ENCODE measurements at places on chromosomes 1 and 21.

GRCh38 chr1:227888404-227889046 lies 59.2 kb downstream of the WNT9A start:
- no peak for DNase-seq

DNA sequence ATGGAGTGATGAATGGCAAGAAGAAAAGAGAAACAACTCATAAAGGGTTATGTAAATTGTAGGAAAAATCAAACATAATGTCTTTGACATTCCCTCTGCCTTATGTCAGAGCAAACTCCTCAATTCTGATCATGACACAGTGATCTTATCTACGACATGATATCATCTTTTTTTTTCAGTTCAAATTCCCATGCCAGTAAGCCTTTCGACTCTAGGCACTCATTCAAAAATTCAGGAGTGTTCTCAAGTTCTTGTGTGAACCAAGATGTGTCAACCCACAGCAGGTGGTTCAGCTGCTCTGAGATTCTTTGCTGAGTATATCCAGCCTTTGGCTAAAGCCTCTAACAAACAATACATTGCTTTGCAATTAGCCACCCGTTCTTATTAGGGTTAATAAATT lies 97.1 kb upstream of the ESRRG start:
- no peak for DNase-seq

GRCh38 chr21:31128234-31128633 lies 90.0 kb upstream of the KRTAP19-8 start:
- DNase-seq, result no peak

DNA sequence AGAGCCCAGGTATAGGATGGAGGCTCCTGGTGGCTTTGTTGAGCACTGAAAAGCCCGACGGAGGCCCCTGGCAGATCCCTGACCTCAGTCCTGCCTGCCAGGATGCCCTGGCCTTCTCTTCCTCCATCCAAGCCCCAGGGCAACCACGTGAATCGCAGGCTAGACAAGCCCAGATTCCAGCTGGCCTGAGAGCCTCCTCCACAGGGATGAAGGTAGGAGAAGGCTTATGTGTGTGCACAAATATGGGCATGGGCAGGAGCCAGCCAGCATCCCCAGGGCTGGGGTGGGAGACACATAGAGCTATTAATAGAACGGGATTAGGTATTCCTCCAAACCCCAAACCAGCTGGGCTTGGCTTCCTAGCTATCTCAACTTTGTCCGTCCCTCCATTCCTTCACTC lies 4.0 kb upstream of the EXTL1 start:
- no peak for DNase-seq

- DNase-seq, result no peak
Observed at GRCh38 chr1:97864615-97865014, 56.2 kb downstream of the DPYD start.

- no peak for DNase-seq
Observed at GRCh38 chr1:10188133-10188650, 22.2 kb upstream of the KIF1B start.

GRCh38 chr1:207698822-207699483 lies 52.9 kb upstream of the CD46 start:
- peak; percentile 23 for DNase-seq

DNA sequence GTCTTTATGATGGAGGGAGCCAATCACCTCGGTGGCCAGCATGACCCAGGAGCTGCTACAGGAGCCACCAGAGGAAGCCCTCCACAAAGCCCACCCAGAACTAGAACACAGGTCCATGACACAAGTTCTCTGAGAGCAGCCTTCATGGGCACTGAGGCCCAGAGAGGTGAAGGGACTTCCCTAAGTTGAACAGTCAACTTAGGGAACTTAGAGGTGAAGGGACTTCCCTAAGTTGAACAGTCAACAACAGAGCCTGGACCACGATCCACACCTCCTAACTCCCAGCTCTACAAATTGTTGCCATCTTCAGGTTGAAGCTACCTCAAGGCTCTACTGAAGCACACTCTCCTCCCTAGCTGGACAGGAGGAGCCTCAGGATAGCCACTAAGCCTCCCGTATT lies 132.7 kb downstream of the CCDC185 start:
- no peak for DNase-seq

GRCh38 chr1:51491166-51491981 lies 27.7 kb downstream of the EPS15 start:
- DNase-seq, result no peak

DNA sequence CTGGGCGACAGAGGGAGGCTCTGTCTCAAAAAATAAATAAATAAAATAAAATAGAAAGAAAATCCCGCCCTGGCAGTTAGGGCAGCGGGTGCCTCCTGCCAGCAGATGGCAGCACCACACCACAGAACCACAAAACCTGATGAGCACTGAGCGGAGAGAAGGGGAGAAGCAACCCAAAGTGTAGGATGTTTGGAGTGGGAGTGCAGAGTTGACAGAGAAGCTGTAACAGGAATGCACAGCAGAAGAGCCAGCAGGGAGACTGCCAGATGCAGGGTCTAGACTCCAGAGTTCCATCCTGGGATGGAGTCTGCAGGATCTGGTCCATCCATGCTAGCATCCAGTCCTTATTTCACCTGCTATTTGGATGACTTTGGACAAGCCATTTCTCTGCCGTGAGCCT lies 29.7 kb upstream of the KIRREL1 start:
- DNase-seq, result peak; percentile 38

GRCh38 chr21:24890021-24890420 lies 717.3 kb downstream of the MRPL39 start:
- no peak for DNase-seq

- no peak for DNase-seq
Observed at GRCh38 chr1:15355968-15356625, 53.6 kb upstream of the EFHD2 start.

GRCh38 chr1:6603915-6604558 lies 1.4 kb upstream of the KLHL21 start:
- no peak for DNase-seq

- no peak for DNase-seq
Observed at GRCh38 chr1:58896246-58897183, 112.7 kb upstream of the JUN start.

GRCh38 chr1:168553680-168554553 lies 10.1 kb upstream of the XCL2 start:
- DNase-seq, result peak; percentile 14

- no peak for DNase-seq
Observed at GRCh38 chr1:184860985-184861754, 106.5 kb upstream of the EDEM3 start.

GRCh38 chr1:2350501-2350900 lies 40.9 kb downstream of the MORN1 start:
- DNase-seq, result no peak

DNA sequence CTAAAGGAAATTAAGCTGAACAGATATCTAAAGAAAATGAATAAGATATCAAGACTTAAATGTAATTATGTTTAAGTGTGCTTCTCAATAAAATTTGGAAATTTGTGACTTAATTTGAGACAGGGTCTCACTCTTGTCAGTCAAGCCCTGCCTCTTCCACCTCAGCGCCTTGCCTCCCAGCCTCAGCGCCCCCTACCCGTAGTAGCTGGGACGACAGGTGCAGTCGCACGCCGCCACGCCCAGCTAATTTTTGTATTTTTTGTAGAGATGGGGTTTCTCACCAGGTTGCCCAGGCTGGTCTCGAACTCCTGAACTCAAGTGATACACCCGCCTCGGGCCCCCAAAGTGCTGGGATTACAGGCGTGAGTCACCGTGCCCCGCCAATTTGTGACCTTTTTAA lies 117.0 kb downstream of the CLEC20A start:
- no peak for DNase-seq

Data from CD4-positive, alpha-beta T cell treated with Interleukin-1 beta for 1 hour (primary cell).